ENCODE measurements at places on chromosomes 7 and 10.

GRCh38 chr10:70584366-70584765 lies 18.2 kb downstream of the PRF1 start:
- no peak for DNase-seq

DNA sequence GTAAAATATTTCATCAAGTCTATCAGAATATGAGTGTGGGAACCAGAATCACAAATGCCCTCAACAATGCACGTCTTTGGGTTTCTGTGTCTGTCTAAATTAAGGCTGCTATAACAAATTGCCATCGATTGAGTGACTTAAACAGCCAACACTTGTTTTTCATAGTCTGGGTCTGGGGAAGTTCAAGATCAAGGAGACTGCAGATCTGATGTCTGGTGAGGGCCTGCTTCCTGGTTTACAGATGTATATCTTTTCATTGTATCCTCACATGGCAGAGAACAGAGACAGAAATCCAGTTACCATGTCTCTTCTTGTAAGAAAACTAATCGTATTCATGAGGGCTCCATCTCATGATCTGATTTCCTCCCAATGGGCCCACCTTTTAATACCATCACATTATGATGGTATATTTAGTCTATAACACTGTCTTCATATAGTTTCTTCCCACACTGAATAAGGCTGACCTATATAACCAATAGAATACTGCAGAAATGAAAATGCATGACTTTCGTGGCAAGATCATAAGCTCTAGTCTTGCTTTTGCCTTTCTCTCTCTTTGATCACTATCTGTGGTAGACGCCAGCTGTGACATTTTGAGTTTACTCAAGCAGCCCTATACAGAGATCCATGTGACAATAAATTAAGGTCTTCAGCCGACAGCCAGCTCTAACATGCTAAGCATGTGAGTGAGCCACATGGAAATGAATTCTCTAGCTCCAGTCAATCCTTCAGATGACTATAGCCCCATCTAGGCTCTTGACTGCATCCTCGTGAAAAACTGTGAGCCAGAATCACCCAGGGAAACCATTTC lies 51.9 kb downstream of the THSD7A start:
- no peak for DNase-seq

DNA sequence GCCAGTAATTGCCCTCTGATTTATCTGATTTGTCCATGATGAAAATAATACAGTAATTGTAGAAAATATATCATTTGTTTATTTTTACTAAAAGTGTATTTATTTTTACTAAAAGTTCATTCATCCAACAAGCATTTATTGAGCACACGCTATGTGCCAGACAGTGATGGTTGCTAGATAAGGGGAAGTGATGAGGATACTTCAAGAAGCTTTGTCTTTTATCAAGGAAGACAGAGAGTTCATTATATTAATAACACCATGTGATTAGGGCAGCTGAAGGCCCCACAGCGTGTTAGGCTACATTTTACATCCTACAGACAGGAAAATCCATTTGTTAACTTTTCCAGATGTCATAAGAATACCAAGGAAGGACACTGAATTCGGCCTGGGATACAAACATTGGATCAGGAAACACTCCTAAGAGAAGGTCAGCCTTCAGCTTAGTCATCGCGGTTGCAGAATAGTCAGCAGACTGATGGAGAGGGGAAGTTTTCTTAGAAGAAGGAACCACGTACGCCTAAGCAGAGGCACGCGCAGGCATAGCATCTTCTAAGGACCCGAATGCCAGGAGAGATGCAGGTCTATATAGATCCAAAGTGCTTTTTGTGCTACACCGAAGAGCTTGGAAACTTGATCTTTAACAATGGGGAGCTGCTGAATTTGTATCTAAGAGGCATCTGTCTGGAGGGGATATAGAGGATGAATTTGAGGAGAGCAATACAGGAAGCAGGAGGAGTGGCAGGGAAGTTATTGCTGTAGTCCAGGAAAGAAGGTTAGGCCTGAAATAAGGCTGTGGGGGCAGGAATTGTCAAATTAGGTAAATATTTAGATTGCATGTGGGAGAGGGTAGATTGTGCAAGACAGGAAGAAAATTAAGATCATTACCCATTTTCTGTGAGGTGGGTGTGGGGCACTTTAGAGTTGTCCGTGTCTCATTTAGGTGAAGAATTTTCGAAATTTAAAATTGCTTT lies 85.7 kb downstream of the LRGUK start:
- no peak for DNase-seq

- no peak for DNase-seq
These were observed 1.4 kb downstream of the NDUFB8 start for GRCh38 chr10:100528123-100528886.

DNA sequence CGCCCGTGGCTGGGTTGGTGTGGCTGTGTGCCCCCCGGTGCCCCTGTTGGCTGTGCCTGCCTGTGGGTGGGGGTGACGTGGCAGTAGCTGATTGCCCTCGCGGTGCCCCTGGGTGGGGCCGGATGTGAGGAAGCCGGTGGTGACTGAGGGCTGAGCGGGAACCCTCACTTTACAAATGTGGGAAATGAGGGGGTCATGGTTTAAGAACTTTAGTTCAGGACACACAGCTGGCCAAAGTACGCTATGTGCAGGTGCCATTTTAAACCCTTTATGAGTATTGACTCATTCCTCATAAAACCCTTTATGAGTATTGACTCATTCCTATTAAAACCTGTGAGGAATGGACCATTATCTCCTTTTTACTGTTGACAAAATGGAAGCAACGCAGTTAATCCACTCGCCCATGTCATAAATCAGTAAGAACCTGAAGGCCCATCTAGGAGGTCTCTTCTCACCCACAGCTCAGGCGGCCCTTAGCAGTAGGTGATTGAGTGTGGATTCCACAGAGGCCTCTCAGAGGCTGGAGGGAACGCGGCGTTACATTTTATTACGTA lies 290.1 kb upstream of the COBL start:
- no peak for DNase-seq

GRCh38 chr10:14758994-14759664 lies 15.6 kb downstream of the FAM107B start:
- no peak for DNase-seq

- DNase-seq, result no peak
These were observed 61.0 kb upstream of the DUSP5 start for GRCh38 chr10:110436554-110437350.

- no peak for DNase-seq
These were observed 626.3 kb upstream of the POT1 start for GRCh38 chr7:125555916-125556315.

GRCh38 chr7:36775061-36775620 lies 50.8 kb upstream of the AOAH start:
- no peak for DNase-seq

GRCh38 chr7:43105521-43106120 lies 6.8 kb upstream of the HECW1 start:
- DNase-seq, result no peak

GRCh38 chr7:112084520-112084971 lies 121.7 kb downstream of the DOCK4 start:
- no peak for DNase-seq

DNA sequence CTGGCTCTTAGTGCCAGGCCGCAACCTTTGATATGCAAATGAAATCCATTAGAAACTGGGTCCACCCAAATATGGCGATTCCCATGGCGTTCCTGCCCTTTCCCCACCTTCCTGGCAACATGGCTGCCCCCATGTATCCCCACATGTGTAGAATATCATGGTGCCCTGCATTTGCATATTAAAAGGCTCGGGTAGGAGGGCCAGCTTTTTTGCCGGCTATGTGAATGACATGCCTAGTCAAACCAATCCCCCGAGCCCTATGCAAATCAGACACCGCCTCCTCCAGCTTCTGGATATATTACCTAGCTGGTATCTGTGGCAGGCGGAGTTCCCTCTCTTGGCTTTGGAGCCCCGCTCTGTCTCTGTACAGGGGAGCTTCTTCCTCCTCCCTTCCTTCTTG lies 18.3 kb downstream of the MMS19 start:
- DNase-seq, result no peak

- peak; percentile 29 for DNase-seq
These were observed 46.4 kb upstream of the MKRN1 start for GRCh38 chr7:140525743-140526142.

GRCh38 chr7:50598460-50599343 lies 33.5 kb upstream of the DDC start:
- no peak for DNase-seq

GRCh38 chr10:48813291-48813690 lies 126.3 kb downstream of the LRRC18 start:
- DNase-seq, result no peak

DNA sequence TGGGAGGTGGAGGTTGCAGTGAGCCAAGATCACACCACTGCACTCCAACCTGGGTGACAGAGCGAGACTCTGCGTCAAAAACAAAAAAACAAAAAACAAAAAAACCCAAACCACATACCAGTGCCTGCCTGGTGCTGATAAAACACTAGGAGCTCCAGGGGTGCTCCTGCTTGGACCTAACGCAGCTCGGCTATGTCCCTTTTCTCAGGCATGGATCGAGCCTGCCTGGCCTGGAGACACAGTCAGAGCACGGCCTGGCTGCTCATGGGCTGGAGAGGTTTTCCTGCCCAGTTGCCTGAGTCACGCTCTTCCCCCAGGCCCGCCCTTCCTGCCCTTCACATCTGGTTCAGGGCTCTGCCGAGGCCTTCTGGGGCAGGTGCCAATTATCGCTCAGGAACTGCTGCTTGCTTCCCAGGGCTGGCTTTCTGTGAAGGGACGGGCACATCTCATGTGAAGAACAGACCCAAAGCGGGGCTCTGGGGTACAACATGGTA lies 12.6 kb upstream of the NPFFR1 start:
- DNase-seq, result peak; percentile 86

DNA sequence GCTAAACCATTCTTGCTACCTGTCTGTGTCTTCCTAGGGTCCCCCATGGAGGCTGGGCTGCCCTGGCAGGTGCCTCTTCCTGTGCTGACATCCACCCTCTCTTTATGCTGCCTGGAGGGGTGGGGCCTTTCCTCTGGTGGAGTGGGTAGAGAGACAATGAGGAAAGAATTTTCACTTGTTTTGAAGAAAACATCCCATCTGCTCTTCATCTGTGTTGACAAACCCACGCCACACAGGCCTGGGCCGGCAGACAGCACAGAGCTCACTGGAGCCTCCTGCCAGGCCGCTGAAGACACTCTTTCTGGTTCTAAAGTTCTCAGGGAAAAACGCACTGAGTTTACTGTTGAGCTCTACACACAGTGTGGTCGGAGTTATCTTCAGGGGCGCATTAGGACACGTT lies 328.2 kb downstream of the GLRX3 start:
- no peak for DNase-seq

GRCh38 chr10:77391605-77392235 lies 245.9 kb downstream of the KCNMA1 start:
- DNase-seq, result peak; percentile 71

DNA sequence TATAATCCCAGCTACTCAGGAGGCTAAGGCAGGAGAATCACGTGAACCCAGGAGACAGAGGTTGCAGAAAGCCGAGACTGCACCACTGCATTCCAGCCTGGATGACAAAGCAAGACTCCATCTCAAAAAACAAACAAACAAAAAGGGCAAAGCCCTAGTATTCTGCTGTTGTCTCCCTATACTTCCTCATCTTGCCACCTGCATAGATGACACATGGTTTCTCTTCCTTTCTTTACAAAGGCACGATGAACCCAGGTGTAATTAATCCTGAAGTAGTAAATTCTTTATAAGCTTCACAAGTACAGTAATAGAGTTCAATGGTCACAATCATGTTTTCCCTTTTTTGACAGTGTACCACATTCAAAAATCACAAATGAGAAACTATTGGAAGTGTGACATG lies 9.8 kb upstream of the ZNF727 start:
- DNase-seq, result no peak

GRCh38 chr7:156279635-156280034 lies 360.9 kb upstream of the RNF32 start:
- DNase-seq, result no peak

GRCh38 chr10:88906921-88907320 lies 26.9 kb downstream of the STAMBPL1 start:
- DNase-seq, result no peak

Measured in AG09319 (cell line).